ENCODE measurements at places on chromosomes 7 and 10. TPM values are rescaled to one million over a fixed set of nuclear protein-coding genes. Genes with fewer than 3 reads are reported as not detected.

GRCh38 chr10:51832652-51833383 lies 133.4 kb upstream of the CSTF2T start:
- peaks cover 14% of the 10 kb centered on the region for H3K4me1 ChIP-seq
- no peaks in the 10 kb centered on the region for H3K36me3 ChIP-seq
- peak; percentile 45 for DNase-seq
- no peaks in the 10 kb centered on the region for H3K27me3 ChIP-seq
- no peak overlapping the region for H3K4me3 ChIP-seq

DNA sequence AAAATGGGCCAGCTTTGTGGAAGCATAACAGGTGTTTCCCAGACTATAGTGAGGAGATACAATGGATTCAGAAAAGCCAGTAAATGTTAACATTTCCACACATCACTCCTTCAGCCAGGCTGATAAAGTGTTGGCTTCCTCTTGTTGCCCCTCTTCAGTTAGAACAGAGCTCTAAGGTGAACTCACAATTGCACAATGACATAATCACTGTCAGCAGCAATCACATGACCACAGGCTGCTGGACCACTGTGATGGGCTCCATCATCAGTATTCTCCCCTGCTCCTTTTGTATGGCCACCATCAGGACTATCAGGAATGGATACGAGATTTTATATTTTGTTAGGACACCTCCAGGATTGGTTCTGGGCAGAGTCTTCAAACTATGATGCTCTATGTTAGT lies 849.4 kb upstream of the GHITM start:
- no peak overlapping the region for H3K4me3 ChIP-seq
- no peaks in the 10 kb centered on the region for H3K36me3 ChIP-seq
- H3K4me1 ChIP-seq = no peaks in the 10 kb centered on the region
- no peaks in the 10 kb centered on the region for H3K27me3 ChIP-seq
- DNase-seq = no peak

- H3K27me3 ChIP-seq = no peaks in the 10 kb centered on the region
- DNase-seq = no peak
Observed at GRCh38 chr7:91140286-91140685, 123.9 kb upstream of the FZD1 start.

- no peaks in the 10 kb centered on the region for H3K4me1 ChIP-seq
- no peak overlapping the region for H3K27ac ChIP-seq
- no peak for DNase-seq
- no peak overlapping the region for H3K4me3 ChIP-seq
- H3K27me3 ChIP-seq = no peaks in the 10 kb centered on the region
- H3K36me3 ChIP-seq = peaks cover 9% of the 10 kb centered on the region
Observed at GRCh38 chr7:40041456-40041855, 91.4 kb downstream of the CDK13 start.

DNA sequence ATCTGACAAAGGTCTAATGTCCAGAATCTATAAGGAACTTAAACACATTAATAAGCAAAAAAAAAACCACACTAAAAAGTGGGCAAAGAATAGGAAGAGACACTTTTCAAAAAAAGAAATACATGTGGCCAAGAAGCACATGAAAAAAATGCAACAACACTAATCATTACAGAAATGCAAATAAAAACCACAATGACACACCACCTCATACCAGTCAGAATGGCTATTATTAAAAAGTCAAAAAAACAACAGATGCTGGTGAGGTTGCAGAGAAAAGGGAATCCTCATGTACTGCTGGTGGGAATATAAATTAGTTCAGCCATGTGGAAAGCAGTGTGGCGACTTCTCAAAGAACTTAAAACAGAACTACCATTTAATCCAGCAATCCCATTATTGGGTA lies 119.0 kb downstream of the LMBR1 start:
- no peaks in the 10 kb centered on the region for H3K4me1 ChIP-seq
- H3K27ac ChIP-seq = no peak overlapping the region
- DNase-seq = no peak
- no peaks in the 10 kb centered on the region for H3K36me3 ChIP-seq

DNA sequence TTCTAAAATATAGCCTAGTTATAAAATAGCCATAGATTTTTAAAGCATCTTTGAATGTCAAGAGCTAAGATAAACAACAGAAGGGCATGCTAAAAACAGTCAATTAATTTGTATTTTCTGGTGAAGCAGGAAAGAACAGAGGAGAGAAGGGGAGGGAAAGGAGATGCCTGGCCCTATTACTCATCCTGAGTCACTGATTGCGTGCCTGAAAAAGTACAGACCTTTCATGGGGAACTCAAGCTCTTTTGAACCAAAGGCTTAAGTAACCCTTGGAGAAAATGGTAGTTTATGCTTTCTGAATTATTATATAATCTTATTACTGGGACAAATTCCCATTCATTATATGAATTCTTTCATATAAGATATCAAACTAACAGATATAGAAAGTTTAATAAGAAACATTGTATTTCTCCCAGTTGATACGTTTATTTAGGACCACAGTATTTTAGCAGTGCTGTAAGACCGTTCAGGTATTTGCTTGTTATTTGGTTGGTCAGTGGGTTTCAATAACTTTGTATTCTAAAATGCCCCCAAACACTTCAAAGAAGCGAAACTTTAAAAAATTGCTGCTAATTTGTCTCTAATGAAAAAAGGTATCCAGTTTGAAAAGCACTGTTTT lies 151.3 kb downstream of the HGF start:
- no peaks in the 10 kb centered on the region for H3K27me3 ChIP-seq
- no peak overlapping the region for H3K4me3 ChIP-seq
- H3K4me1 ChIP-seq = no peaks in the 10 kb centered on the region
- peak; percentile 22 for DNase-seq
- no peak overlapping the region for H3K27ac ChIP-seq
- no peaks in the 10 kb centered on the region for H3K36me3 ChIP-seq

- no peaks in the 10 kb centered on the region for H3K27me3 ChIP-seq
- no peaks in the 10 kb centered on the region for H3K36me3 ChIP-seq
- peak overlapping the region; percentile 48 for H3K4me3 ChIP-seq
- H3K4me1 ChIP-seq = peaks cover 6% of the 10 kb centered on the region
- no peak for DNase-seq
Observed at GRCh38 chr7:130734815-130735716, 1.1 kb upstream of the KLF14 start.

GRCh38 chr7:143909863-143910262 lies 7.9 kb upstream of the TCAF1 start:
- no peaks in the 10 kb centered on the region for H3K36me3 ChIP-seq
- no peak overlapping the region for H3K4me3 ChIP-seq
- no peaks in the 10 kb centered on the region for H3K27me3 ChIP-seq
- H3K27ac ChIP-seq = no peak overlapping the region

GRCh38 chr10:97511711-97512440 lies 13.2 kb downstream of the UBTD1 start:
- no peaks in the 10 kb centered on the region for H3K36me3 ChIP-seq
- H3K4me1 ChIP-seq = no peaks in the 10 kb centered on the region
- H3K27me3 ChIP-seq = no peaks in the 10 kb centered on the region
- no peak overlapping the region for H3K27ac ChIP-seq
- DNase-seq = no peak
- no peak overlapping the region for H3K4me3 ChIP-seq

DNA sequence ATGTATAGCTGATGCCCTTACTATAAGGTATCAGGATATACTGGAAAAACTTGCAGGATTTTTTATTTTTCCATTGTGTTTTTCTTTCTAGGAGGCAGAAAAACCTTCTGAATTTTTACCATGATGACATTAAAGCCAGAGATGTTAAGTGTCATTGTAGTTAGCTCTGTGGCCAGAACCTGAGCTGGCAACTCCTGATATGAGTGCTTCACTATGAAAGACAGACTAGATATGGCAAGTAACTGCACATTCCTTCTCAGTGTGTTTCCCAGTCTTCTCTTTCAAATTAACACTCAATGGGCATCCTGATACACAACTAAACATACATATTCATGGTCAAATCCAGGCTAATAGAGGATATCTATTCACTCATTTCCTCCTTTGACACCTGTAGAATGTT lies 166.2 kb downstream of the CTTNBP2 start:
- no peaks in the 10 kb centered on the region for H3K36me3 ChIP-seq
- DNase-seq = no peak
- H3K27me3 ChIP-seq = no peaks in the 10 kb centered on the region
- no peaks in the 10 kb centered on the region for H3K4me1 ChIP-seq
- H3K27ac ChIP-seq = no peak overlapping the region

DNA sequence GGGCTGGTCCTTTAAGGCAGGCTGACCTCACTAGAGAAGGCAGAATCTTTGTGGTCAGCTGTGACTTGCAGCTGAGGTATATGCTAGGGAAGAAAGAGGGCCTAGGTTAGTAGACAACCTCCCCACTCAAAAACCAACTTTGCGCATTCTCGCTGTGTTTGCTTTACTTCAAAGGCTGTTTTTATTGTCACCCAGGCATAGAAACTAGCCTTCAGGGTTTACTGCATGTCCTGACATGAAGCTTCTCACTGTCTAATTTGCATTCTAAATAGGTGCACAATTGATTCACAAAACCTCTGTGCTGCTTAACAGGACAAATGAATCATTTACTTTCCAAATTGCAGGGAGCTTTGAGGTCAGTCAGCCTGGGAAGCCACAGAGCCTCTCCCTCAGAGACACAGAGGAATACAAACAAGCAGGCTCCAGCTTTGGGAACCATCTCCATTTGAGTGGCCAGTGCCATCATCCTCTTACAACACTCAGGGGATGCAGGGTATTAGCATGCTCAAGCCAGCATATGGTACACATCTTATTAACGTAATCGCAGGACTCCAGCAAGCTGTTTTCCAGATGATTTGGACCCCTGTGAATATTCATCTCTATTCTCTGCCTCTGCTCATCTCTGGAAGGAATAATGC lies 596.4 kb upstream of the GHITM start:
- no peak overlapping the region for H3K4me3 ChIP-seq
- no peaks in the 10 kb centered on the region for H3K36me3 ChIP-seq
- no peak for DNase-seq
- no peaks in the 10 kb centered on the region for H3K4me1 ChIP-seq
- no peaks in the 10 kb centered on the region for H3K27me3 ChIP-seq

- DNase-seq = no peak
- H3K27me3 ChIP-seq = no peaks in the 10 kb centered on the region
- H3K4me1 ChIP-seq = peaks cover 17% of the 10 kb centered on the region
- no peak overlapping the region for H3K27ac ChIP-seq
- H3K36me3 ChIP-seq = no peaks in the 10 kb centered on the region
Observed at GRCh38 chr7:44964831-44965440, 13.9 kb downstream of the MYO1G start.

GRCh38 chr10:100999742-101000126 lies at the start of gene LZTS2:
LZTS2 (plus strand) TSS chr10:100999808; CDS start chr10:101002539, 2,731 bp downstream.
- peak within 1 kb of the TSS; percentile 76 for H3K4me3 ChIP-seq
- no peak for DNase-seq
- no peaks in the 10 kb centered on the region for H3K27me3 ChIP-seq
- no peaks in the 10 kb centered on the region for H3K36me3 ChIP-seq
- peaks cover 11% of the 10 kb centered on the region for H3K4me1 ChIP-seq
- 0 out of 2 replicates have a peak within 1 kb of the TSS, but pooled peaks have one; percentile 12 for H3K27ac ChIP-seq

DNA sequence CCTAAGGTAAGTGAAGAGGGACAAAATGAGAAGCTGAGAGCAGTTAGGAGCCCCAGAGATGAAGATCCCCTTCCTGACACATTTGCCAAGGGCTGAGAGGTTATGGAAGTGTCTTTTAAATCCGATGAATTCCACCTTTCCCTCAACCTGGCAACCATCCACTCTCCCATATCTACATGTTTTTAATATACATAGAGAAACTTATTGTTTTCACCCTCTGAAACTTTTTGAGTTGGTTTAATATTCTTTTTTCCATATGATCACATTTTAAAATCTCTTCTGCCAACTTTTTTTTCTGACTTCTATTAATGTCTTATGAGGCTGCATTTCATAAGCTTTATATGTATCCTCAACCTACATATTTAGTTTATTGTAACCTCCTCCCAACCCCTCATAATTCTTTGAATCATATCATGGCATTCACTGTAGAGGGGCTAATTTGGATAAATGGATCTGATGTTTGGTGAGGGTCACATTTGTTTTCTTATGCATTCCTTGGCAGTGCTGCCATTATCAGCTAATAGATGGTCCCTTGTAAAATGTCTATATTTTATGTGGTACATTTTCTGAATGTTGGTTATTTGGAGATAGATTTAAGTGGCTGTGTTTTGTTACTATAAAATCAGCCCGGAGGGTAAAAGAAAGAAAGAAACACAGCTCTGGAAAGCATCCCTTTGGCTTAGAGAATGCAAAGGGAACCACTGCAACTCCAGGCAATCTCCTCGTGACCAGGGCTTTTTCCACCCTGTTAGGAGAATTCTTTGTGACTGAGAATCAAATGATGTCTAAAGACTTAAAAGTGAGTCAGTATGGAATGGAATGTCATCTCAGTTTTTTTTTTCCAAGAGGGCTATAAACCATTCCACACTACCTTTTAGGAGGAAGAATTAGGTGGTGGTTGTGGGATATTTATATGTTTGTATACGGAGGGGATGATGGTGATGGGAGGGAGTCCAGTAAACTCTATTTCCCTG lies 334.4 kb downstream of the SUGCT start:
- H3K4me3 ChIP-seq = no peak overlapping the region
- no peak for DNase-seq
- no peak overlapping the region for H3K27ac ChIP-seq

DNA sequence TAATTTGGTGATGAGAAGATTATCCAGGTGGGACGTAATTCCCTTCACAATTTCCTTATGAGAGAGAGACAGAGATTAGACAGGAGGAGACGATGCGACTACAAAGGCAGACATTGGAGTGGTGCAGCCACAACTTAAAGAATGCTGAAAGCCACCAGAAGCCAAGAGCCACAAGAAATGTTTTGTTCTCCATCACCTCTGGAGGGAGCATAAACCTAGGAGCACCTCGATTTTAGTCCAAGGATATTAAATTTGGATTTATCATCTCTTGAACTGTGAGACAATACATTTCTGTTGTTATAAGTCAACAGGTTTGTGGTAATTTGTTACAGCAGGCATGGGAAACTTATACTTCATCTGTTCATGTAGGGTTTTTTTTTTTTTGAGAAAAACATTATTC lies 418.9 kb downstream of the DGKB start:
- no peaks in the 10 kb centered on the region for H3K4me1 ChIP-seq
- DNase-seq = no peak
- no peaks in the 10 kb centered on the region for H3K27me3 ChIP-seq
- no peak overlapping the region for H3K27ac ChIP-seq
- no peaks in the 10 kb centered on the region for H3K36me3 ChIP-seq

GRCh38 chr7:131010029-131010716 lies 276.2 kb upstream of the KLF14 start:
- H3K27me3 ChIP-seq = no peaks in the 10 kb centered on the region
- H3K27ac ChIP-seq = peak overlapping the region; percentile 64
- peaks cover 89% of the 10 kb centered on the region for H3K4me1 ChIP-seq

DNA sequence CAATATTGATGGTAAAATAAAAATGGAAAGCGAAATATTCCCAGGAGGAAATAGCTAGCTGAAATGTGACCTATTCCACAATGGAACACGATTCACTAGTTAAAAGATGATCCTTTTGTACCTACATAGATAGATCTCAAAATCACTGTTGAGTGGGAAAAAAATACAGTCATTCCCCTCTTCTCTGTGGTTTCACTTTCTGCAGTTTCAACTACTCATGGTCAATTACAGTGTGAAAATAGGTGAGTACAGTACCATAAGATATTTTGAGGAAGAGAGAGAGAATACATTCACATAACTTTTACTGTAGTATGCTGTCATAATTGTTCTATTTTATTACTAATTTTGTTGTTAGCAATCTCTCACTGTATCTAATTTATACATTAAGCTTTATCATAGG lies 56.0 kb upstream of the COL13A1 start:
- H3K27ac ChIP-seq = no peak overlapping the region
- DNase-seq = no peak
- no peaks in the 10 kb centered on the region for H3K36me3 ChIP-seq

CALHM3 gene
- total RNA-seq = 13.1 TPM

GFRA1 gene
- 0.11 TPM for total RNA-seq

GOLGA7B gene
- total RNA-seq = 1.1 TPM

COX19 gene
- total RNA-seq = 28.9 TPM

ZC3HAV1 gene
- total RNA-seq = 36.7 TPM

SCIN gene
- total RNA-seq = 0.92 TPM

OPN4 gene
- total RNA-seq = 0.23 TPM

TWIST1 gene
- 1.0 TPM for total RNA-seq

CPN1 gene
- total RNA-seq = not detected

GBX1 gene
- not detected for total RNA-seq

DIP2C gene
- 1.1 TPM for total RNA-seq

SEPHS1 gene
- total RNA-seq = 63.0 TPM
